ENCODE measurements at places on chromosomes 11 and 22. TPM values are rescaled to one million over a fixed set of nuclear protein-coding genes. Genes with fewer than 3 reads are reported as not detected.

IL17RA gene
- total RNA-seq, result 6.8 TPM

CALCA gene
- not detected for total RNA-seq

PLAAT2 gene
- not detected for total RNA-seq

SSH3 gene
- 8.5 TPM for total RNA-seq

BTG4 gene
- total RNA-seq, result not detected

LYVE1 gene
- 0.54 TPM for total RNA-seq

NXPE4 gene
- total RNA-seq, result not detected

MUC2 gene
- total RNA-seq, result under 0.01 TPM

UPB1 gene
- 0.09 TPM for total RNA-seq

AKIP1 gene
- 24.0 TPM for total RNA-seq

OR5M11 gene
- not detected for total RNA-seq

LRRC32 gene
- total RNA-seq, result 20.5 TPM

SLC17A6 gene
- total RNA-seq, result not detected

SYT8 gene
- total RNA-seq, result 0.09 TPM

RANBP1 gene
- 162 TPM for total RNA-seq

SLC43A3 gene
- total RNA-seq, result 30.2 TPM

TRIM66 gene
- 5.0 TPM for total RNA-seq

FERMT3 gene
- total RNA-seq, result 27.2 TPM

CDC45 gene
- 12.5 TPM for total RNA-seq

SCGB1C1 gene
- not detected for total RNA-seq

APOBEC3G gene
- total RNA-seq, result 2.1 TPM

SERPING1 gene
- 0.56 TPM for total RNA-seq

LRRC74B gene
- total RNA-seq, result not detected

RIC3 gene
- total RNA-seq, result not detected

TPBGL gene
- not detected for total RNA-seq

MOGAT2 gene
- total RNA-seq, result not detected

PRG3 gene
- total RNA-seq, result not detected

SLC15A3 gene
- 8.7 TPM for total RNA-seq

EEF1G gene
- total RNA-seq, result 1,726 TPM

SLC22A12 gene
- not detected for total RNA-seq

TYR gene
- not detected for total RNA-seq

MRGPRE gene
- not detected for total RNA-seq

TRIM51 gene
- not detected for total RNA-seq

RAG1 gene
- total RNA-seq, result 0.99 TPM

RIMBP3C gene
- 0.09 TPM for total RNA-seq

GDPD4 gene
- total RNA-seq, result not detected

TRIM29 gene
- 0.19 TPM for total RNA-seq

YAP1 gene
- total RNA-seq, result 33.2 TPM

PDGFB gene
- 95.6 TPM for total RNA-seq

KREMEN1 gene
- total RNA-seq, result 0.27 TPM

P2RY2 gene
- total RNA-seq, result 4.0 TPM

KRTAP5-2 gene
- not detected for total RNA-seq

Measured in endothelial cell of coronary artery (primary cell).